Progenitor cell of endocrine pancreas (in vitro differentiated cells): ENCODE measurements at places on chromosomes 7 and 10. TPM values are rescaled to one million over a fixed set of nuclear protein-coding genes. Genes with fewer than 3 reads are reported as not detected.

- H3K27me3 ChIP-seq: no peaks in the 10 kb centered on the region
- peak overlapping the region; percentile 49 for H3K27ac ChIP-seq
- H3K4me1 ChIP-seq: peaks cover 17% of the 10 kb centered on the region
- no peaks in the 10 kb centered on the region for H3K36me3 ChIP-seq
- H3K4me3 ChIP-seq: no peak overlapping the region
- no peak for DNase-seq
Observed at GRCh38 chr10:86642499-86642898, 11.8 kb upstream of the OPN4 start.

GRCh38 chr10:83819609-83820008, 319.7 kb upstream of the GHITM start:
- no peaks in the 10 kb centered on the region for H3K27me3 ChIP-seq
- H3K27ac ChIP-seq: no peak overlapping the region

Gene MALRD1
- total RNA-seq: 1.2 and 1.5 TPM in 2 replicates

Gene CRHR2
- total RNA-seq: not detected in 2 replicates

DNA sequence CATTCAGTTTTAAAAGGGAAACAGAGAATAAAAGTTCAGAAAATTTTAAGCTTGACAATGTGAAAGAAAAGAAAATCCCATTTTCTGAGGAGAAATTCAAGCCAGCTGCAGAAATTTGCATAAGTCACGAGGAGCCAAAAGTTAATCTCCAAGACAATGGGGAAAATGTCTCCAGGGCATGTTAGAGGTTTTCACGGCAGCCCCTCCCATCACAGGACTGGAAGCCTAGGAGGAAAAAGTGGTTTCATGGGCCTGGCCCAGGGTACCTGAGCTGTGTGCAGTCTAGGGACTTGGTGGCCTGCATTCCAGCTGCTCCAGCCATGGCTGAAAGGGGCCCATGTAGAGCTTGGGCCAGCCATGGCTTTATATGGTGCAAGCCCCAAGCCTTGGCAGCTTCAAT, 59.6 kb upstream of the NXPH1 start:
- H3K36me3 ChIP-seq: peaks cover 3% of the 10 kb centered on the region
- no peaks in the 10 kb centered on the region for H3K27me3 ChIP-seq
- no peak overlapping the region for H3K27ac ChIP-seq
- DNase-seq: no peak
- H3K4me3 ChIP-seq: no peak overlapping the region

GRCh38 chr7:42222125-42222524, 14.9 kb downstream of the GLI3 start:
- H3K36me3 ChIP-seq: no peaks in the 10 kb centered on the region
- DNase-seq: no peak
- no peak overlapping the region for H3K27ac ChIP-seq
- H3K27me3 ChIP-seq: peaks cover 60% of the 10 kb centered on the region
- peaks cover 6% of the 10 kb centered on the region for H3K4me1 ChIP-seq
- H3K4me3 ChIP-seq: no peak overlapping the region

DNA sequence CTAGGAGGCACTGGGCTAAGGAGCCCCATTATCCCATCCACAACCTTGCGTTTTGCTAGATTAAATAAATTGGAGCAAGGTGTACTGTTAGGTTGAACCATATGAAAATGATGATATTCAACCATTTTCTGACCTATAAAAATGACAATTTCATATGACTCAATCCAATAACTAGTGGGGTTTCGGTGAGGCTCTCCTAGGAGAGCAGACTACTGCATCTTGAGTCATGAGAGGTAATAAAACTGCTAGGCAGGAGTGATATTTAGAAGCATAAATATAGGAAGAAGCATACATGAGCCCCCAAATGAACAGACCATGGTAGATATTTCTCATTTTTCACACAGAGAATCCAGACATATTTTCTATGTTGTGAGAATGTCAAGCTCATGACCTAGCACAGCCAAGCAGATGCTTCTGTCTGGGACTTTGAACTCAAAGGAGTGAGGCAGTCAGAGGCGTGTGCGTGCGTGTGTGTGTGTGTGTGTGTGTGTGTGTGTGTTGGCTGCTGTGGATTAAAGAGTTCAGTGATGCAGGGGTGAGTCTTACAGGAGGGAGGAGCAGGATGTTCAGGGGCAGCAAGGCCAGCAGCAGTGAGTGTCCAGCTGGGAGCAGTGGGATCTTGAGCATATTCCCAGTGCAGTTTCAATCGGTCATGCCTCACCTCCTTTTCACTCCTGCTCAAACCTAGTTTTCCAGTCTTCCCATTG, 17.8 kb upstream of the WDR11 start:
- H3K36me3 ChIP-seq: no peaks in the 10 kb centered on the region
- H3K4me1 ChIP-seq: no peaks in the 10 kb centered on the region
- no peaks in the 10 kb centered on the region for H3K27me3 ChIP-seq
- no peak overlapping the region for H3K4me3 ChIP-seq

GRCh38 chr10:6047847-6048246, 14.3 kb downstream of the IL2RA start:
- H3K27me3 ChIP-seq: peaks cover 42% of the 10 kb centered on the region
- H3K27ac ChIP-seq: no peak overlapping the region
- no peak for DNase-seq
- H3K4me1 ChIP-seq: no peaks in the 10 kb centered on the region
- no peaks in the 10 kb centered on the region for H3K36me3 ChIP-seq

GRCh38 chr10:118118716-118119115, 72.0 kb upstream of the RAB11FIP2 start:
- no peaks in the 10 kb centered on the region for H3K27me3 ChIP-seq
- no peak for DNase-seq
- H3K27ac ChIP-seq: no peak overlapping the region
- no peaks in the 10 kb centered on the region for H3K36me3 ChIP-seq
- H3K4me1 ChIP-seq: no peaks in the 10 kb centered on the region
- H3K4me3 ChIP-seq: no peak overlapping the region

- no peak for DNase-seq
- H3K27me3 ChIP-seq: no peaks in the 10 kb centered on the region
- no peak overlapping the region for H3K27ac ChIP-seq
Observed at GRCh38 chr10:116101616-116102315, 171.2 kb downstream of the GFRA1 start.

- H3K4me1 ChIP-seq: peaks cover 25% of the 10 kb centered on the region
- H3K27ac ChIP-seq: no peak overlapping the region
- no peaks in the 10 kb centered on the region for H3K27me3 ChIP-seq
Observed at GRCh38 chr7:142134909-142135308, 23.4 kb downstream of the MGAM2 start.
